ENCODE measurements at places on chromosomes 16 and 17. TPM values are rescaled to one million over a fixed set of nuclear protein-coding genes. Genes with fewer than 3 reads are reported as not detected.

The ASGR2 gene
- total RNA-seq, result not detected

DNA sequence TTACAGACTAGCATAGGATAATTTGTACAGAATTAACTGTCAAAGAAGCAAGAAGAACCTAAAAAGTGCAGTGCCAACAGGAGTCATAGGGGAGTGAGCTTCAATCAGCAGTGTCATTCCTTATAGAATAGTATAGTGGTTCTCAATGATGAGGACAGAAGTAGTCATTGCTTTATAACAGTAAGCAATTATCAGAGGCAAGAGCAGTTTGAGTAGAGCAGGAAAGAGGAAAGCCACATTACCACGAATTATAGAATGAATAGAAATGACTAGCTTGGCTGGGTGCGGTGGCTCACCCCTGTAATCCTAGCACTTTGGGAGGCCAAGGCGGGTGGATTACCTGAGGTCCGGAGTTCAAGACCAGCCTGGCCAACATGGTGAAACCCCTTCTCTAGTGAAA, 209.7 kb upstream of the TBX2 start:
- no peak for DNase-seq
- no peaks in the 10 kb centered on the region for H3K27me3 ChIP-seq
- no peaks in the 10 kb centered on the region for H3K36me3 ChIP-seq
- no peaks in the 10 kb centered on the region for H3K4me1 ChIP-seq

DNA sequence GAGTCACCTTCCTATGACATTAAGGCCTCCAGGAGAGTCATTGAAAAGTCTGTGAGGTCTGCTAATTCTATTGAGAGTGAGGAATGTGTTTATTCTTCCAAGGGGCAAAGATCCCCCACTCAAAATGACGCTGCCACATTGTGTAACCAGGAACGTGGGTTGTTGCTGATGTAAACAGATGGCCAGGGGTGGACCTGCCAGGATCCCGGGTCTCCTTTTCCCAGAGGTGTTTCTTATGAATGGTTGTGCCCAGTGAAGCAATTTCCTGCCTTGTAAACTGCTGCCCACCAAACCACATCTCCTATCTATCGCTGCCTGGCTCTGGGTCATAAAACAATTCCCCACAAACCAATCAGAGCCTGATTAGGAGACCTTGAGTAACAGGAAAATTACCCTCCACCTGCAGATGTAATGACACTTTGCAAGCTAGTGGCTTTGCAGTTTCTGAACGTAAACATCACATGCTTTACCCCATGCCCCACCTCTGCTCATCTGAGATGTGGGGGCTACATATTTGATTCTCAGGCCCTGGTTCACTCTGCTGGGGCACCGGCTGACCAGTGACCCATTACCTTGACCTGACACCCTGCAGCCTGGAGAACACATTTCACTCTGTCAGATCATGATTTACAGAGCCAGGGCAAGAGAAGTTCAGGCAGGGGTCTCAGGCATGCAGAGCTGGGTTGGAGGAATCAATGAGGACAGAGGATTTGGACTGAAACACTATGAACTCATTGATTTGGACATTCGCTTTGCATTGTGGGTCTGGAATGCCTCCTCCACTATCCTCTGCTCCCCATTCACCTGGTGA, 33.1 kb upstream of the DDX52 start:
- no peaks in the 10 kb centered on the region for H3K27me3 ChIP-seq
- peaks cover 15% of the 10 kb centered on the region for H3K4me1 ChIP-seq
- H3K36me3 ChIP-seq, result no peaks in the 10 kb centered on the region
- no peak overlapping the region for H3K27ac ChIP-seq
- H3K4me3 ChIP-seq, result no peak overlapping the region
- DNase-seq, result peak; percentile 3

- H3K27ac ChIP-seq, result no peak overlapping the region
- H3K36me3 ChIP-seq, result no peaks in the 10 kb centered on the region
- H3K4me1 ChIP-seq, result peaks cover 6% of the 10 kb centered on the region
- DNase-seq, result no peak
Observed at GRCh38 chr17:51699303-51699702, 439.0 kb downstream of the UTP18 start.

The ABI3 gene
- not detected for total RNA-seq

DNA sequence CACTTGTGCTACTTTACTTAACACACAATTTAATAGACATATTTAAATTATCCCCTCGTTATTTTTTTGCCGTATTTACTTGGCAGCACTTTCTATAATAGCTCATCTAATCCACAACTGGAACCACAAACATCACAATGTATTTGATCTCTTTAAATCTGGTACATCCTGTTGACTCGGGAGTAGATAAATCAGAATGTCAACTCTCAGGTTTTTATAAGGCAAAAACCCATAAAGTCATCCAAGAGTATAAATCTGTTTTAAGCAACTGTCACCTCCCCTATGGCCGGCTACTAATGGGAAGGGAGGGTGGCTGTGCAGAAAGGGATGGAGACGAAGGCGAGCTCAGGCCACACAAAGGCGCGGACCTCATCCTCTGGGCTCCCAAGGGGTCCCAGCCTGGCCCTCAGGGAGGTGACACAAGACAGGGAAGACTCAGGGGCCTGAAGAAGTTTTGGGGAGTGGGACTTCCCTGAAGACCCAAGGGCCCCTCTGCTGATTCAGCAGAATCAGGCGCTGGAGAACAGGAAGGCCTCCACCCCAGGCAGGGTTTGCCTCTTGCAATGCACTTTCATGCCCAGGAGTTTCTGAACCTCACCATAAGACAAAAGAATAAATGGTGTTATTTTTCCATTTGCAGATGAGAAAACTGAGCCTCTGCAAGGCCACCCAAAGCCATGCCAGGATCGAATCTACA, 122.5 kb downstream of the ZNF423 start:
- peaks cover 23% of the 10 kb centered on the region for H3K27me3 ChIP-seq
- no peaks in the 10 kb centered on the region for H3K36me3 ChIP-seq
- H3K4me1 ChIP-seq, result no peaks in the 10 kb centered on the region
- no peak for DNase-seq
- no peak overlapping the region for H3K4me3 ChIP-seq

GRCh38 chr16:49652456-49653172, 203.3 kb downstream of the ZNF423 start:
- no peak overlapping the region for H3K27ac ChIP-seq
- DNase-seq, result no peak
- H3K36me3 ChIP-seq, result no peaks in the 10 kb centered on the region
- H3K4me3 ChIP-seq, result no peak overlapping the region
- H3K27me3 ChIP-seq, result no peaks in the 10 kb centered on the region

GRCh38 chr17:8674344-8675305, 44.1 kb upstream of the MYH10 start:
- no peaks in the 10 kb centered on the region for H3K4me1 ChIP-seq
- H3K27ac ChIP-seq, result no peak overlapping the region
- no peaks in the 10 kb centered on the region for H3K27me3 ChIP-seq
- no peak overlapping the region for H3K4me3 ChIP-seq
- no peak for DNase-seq

GRCh38 chr16:87582216-87582965, 19.9 kb upstream of the JPH3 start:
- DNase-seq, result no peak
- peak overlapping the region; percentile 61 for H3K27ac ChIP-seq
- H3K27me3 ChIP-seq, result no peaks in the 10 kb centered on the region
- no peak overlapping the region for H3K4me3 ChIP-seq

- peaks cover 28% of the 10 kb centered on the region for H3K4me1 ChIP-seq
- H3K27me3 ChIP-seq, result no peaks in the 10 kb centered on the region
- H3K27ac ChIP-seq, result no peak overlapping the region
- H3K36me3 ChIP-seq, result no peaks in the 10 kb centered on the region
Observed at GRCh38 chr17:80252871-80253270, 7.8 kb upstream of the RNF213 start.

- no peak overlapping the region for H3K27ac ChIP-seq
- no peak overlapping the region for H3K4me3 ChIP-seq
- H3K4me1 ChIP-seq, result 0 out of 2 replicates have a peak, but pooled peaks cover under 1% of the 10 kb centered on the region
- peak; percentile 58 for DNase-seq
Observed at GRCh38 chr16:28549301-28549899, 4.3 kb upstream of the SGF29 start.

The KRTAP4-6 gene
- not detected for total RNA-seq

GRCh38 chr16:56102183-56102686, 89.1 kb upstream of the GNAO1 start:
- DNase-seq, result no peak
- H3K4me3 ChIP-seq, result no peak overlapping the region
- H3K27me3 ChIP-seq, result 0 out of 2 replicates have a peak, but pooled peaks cover 4% of the 10 kb centered on the region
- no peaks in the 10 kb centered on the region for H3K36me3 ChIP-seq
- no peak overlapping the region for H3K27ac ChIP-seq
- H3K4me1 ChIP-seq, result no peaks in the 10 kb centered on the region

The CACNG3 gene
- not detected for total RNA-seq

- no peak overlapping the region for H3K4me3 ChIP-seq
- no peaks in the 10 kb centered on the region for H3K27me3 ChIP-seq
- DNase-seq, result no peak
- H3K27ac ChIP-seq, result peak overlapping the region; percentile 96
Observed at GRCh38 chr17:67422897-67423296, 45.8 kb downstream of the PITPNC1 start.

DNA sequence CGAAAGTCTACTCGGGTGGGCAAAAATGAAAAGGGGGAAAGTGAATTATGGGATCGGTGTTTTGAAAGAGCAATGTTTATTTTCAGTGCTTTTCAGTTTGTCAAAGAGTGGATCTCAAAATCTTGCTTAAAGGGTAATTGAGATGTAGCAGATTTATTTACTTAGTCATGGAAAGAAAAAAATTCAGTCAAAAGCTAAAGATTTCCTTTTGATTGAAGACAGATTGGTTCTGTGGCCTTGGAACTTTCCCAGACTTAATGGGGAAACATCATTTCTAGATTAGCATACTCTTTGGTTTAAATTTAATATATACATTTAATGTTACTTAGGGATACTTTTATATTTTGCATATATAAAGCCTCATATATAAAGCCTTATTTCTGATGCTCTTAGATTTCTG, 20.6 kb downstream of the PRKAR1A start:
- no peak overlapping the region for H3K27ac ChIP-seq
- peaks cover 22% of the 10 kb centered on the region for H3K4me1 ChIP-seq
- DNase-seq, result no peak
- peaks cover 80% of the 10 kb centered on the region for H3K36me3 ChIP-seq
- H3K27me3 ChIP-seq, result no peaks in the 10 kb centered on the region

DNA sequence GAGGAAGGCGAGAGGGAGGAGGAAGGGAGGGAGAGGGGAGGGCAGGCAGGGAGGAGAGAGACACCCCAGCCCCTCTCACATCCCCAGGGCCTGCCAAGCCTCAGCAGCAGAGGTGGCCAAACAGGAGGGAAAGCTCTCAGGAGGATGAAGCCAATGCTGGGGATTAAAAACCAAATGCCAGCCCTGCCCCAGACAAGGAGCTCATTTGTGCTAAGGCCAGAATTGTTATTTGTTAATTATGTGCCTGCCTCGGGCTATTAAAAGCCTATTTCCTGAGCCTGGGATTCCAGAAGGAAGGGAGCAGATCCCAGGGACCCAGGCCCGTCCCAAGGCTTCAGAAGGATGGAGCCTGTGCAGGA, 27.9 kb upstream of the GINS2 start:
- peaks cover 10% of the 10 kb centered on the region for H3K4me1 ChIP-seq
- peaks cover 13% of the 10 kb centered on the region for H3K36me3 ChIP-seq
- H3K4me3 ChIP-seq, result no peak overlapping the region
- no peak for DNase-seq

DNA sequence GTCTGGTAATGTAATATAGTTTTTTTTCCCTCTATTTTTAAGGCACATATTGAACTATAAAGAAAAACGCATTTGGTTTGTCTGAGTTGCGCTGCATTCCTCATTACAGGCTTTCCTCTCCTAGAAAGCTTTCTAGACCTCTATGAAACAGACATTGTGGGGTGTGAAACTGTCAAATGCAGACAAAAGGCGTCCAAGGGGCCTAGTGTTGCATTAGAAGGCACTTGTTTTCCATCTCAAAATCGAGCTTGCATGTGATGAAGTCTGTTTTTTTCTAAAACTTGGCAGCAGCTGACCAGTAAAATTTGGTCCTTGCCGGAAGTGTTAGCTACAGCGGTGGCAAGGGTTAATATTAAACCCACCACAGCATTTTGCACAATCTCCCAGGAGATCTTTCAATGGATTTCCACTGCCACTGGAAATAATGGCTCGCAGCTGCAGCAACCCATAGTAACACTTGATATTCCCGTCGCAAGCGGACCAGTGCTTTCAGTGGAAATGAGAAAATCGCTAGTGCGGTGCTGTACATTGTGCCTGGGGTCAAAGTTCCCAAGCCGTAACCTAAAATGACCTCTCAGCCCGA, 602.6 kb downstream of the KCNJ2 start:
- H3K27ac ChIP-seq, result no peak overlapping the region
- no peaks in the 10 kb centered on the region for H3K4me1 ChIP-seq
- H3K36me3 ChIP-seq, result no peaks in the 10 kb centered on the region
- no peak for DNase-seq

GRCh38 chr16:81530296-81530721, 85.7 kb downstream of the CMIP start:
- no peak overlapping the region for H3K27ac ChIP-seq
- peaks cover 18% of the 10 kb centered on the region for H3K36me3 ChIP-seq
- peaks cover 21% of the 10 kb centered on the region for H3K4me1 ChIP-seq
- no peaks in the 10 kb centered on the region for H3K27me3 ChIP-seq
- no peak overlapping the region for H3K4me3 ChIP-seq
- DNase-seq, result no peak

GRCh38 chr17:62030264-62030663, 34.8 kb downstream of the MED13 start:
- H3K27ac ChIP-seq, result no peak overlapping the region
- no peak overlapping the region for H3K4me3 ChIP-seq
- H3K27me3 ChIP-seq, result no peaks in the 10 kb centered on the region
- peaks cover 79% of the 10 kb centered on the region for H3K36me3 ChIP-seq

GRCh38 chr16:49698931-49699840, 156.7 kb downstream of the ZNF423 start:
- no peaks in the 10 kb centered on the region for H3K4me1 ChIP-seq
- DNase-seq, result no peak
- H3K27me3 ChIP-seq, result peaks cover 23% of the 10 kb centered on the region
- H3K27ac ChIP-seq, result no peak overlapping the region

GRCh38 chr16:87391324-87391949, 699 bp upstream of the MAP1LC3B start:
- H3K27ac ChIP-seq, result peak overlapping the region; percentile 59
- H3K36me3 ChIP-seq, result no peaks in the 10 kb centered on the region
- DNase-seq, result no peak
- H3K4me1 ChIP-seq, result peaks cover 29% of the 10 kb centered on the region
- H3K4me3 ChIP-seq, result peak overlapping the region; percentile 96

The SOST gene
- not detected for total RNA-seq

Measured in PC-3 (cell line).